A549 (cell line): ENCODE measurements at places on chromosomes 7 and 10. TPM values are rescaled to one million over a fixed set of nuclear protein-coding genes. Genes with fewer than 3 reads are reported as not detected.

PTPN20 gene
- 3.9 to 5.8 TPM (median 5.3 TPM) in 3 replicates for polyA plus RNA-seq

LRRC18 gene
- polyA plus RNA-seq, result not detected in 3 replicates

MLXIPL gene
- 1.8 to 3.8 TPM (median 3.3 TPM) in 3 replicates for polyA plus RNA-seq

PRSS1 gene
- polyA plus RNA-seq, result not detected in 3 replicates

UCMA gene
- polyA plus RNA-seq, result not detected in 3 replicates

HMX3 gene
- not detected in 3 replicates for polyA plus RNA-seq

CCL24 gene
- polyA plus RNA-seq, result not detected in 3 replicates

NRF1 gene
- 11.2 to 11.7 TPM (median 11.5 TPM) in 3 replicates for polyA plus RNA-seq

ACSL5 gene
- 0.07 to 0.15 TPM in 2 of 3 replicates, not detected in the other for polyA plus RNA-seq

A1CF gene
- polyA plus RNA-seq, result 0.13 to 0.25 TPM (median 0.16 TPM) in 3 replicates

CLIP2 gene
- polyA plus RNA-seq, result 9.2 to 17.0 TPM (median 15.5 TPM) in 3 replicates

TACC2 gene
- 66.2 to 83.3 TPM (median 81.8 TPM) in 3 replicates for polyA plus RNA-seq

RET gene
- 0.22 to 0.44 TPM (median 0.41 TPM) in 3 replicates for polyA plus RNA-seq

GPRIN2 gene
- 25.8 to 29.9 TPM (median 28.6 TPM) in 3 replicates for polyA plus RNA-seq

GAD2 gene
- polyA plus RNA-seq, result not detected in 3 replicates

DLX6 gene
- not detected in 3 replicates for polyA plus RNA-seq

TUBAL3 gene
- polyA plus RNA-seq, result 0.34 to 0.37 TPM (median 0.36 TPM) in 3 replicates

RNF148 gene
- not detected in 3 replicates for polyA plus RNA-seq

HTR5A gene
- polyA plus RNA-seq, result not detected in 3 replicates

ANKRD22 gene
- 0.29 to 0.53 TPM (median 0.43 TPM) in 3 replicates for polyA plus RNA-seq

PI4K2A gene
- polyA plus RNA-seq, result 14.1 to 16.6 TPM (median 14.8 TPM) in 3 replicates

DOCK4 gene
- polyA plus RNA-seq, result 12.4 to 15.9 TPM (median 13.7 TPM) in 3 replicates

C10orf90 gene
- 1.7 to 2.2 TPM (median 2.0 TPM) in 3 replicates for polyA plus RNA-seq

DKK1 gene
- polyA plus RNA-seq, result 109 to 122 TPM (median 117 TPM) in 3 replicates

LRRN3 gene
- 0.04 to 0.05 TPM in 2 of 3 replicates, not detected in the other for polyA plus RNA-seq

MYO1G gene
- polyA plus RNA-seq, result 0.04 to 0.12 TPM (median 0.06 TPM) in 3 replicates

GNAI1 gene
- polyA plus RNA-seq, result 37.9 to 46.3 TPM (median 44.8 TPM) in 3 replicates

CALML5 gene
- polyA plus RNA-seq, result not detected in 3 replicates

NKX1-2 gene
- 0.03 to 0.08 TPM (median 0.03 TPM) in 3 replicates for polyA plus RNA-seq

PON1 gene
- polyA plus RNA-seq, result 0.93 to 1.8 TPM (median 1.1 TPM) in 3 replicates

SPDYE2B gene
- not detected in 3 replicates for polyA plus RNA-seq

NPY4R2 gene
- polyA plus RNA-seq, result 31.1 to 37.8 TPM (median 33.1 TPM) in 3 replicates

LIPN gene
- not detected in 3 replicates for polyA plus RNA-seq

GBX1 gene
- not detected in 3 replicates for polyA plus RNA-seq

GIMAP8 gene
- polyA plus RNA-seq, result not detected in 3 replicates

DGKI gene
- polyA plus RNA-seq, result 0.08 to 0.17 TPM (median 0.14 TPM) in 3 replicates

CRYGN gene
- polyA plus RNA-seq, result 0.07 TPM in 1 of 3 replicates, not detected in the others

CLDN15 gene
- polyA plus RNA-seq, result 11.2 to 14.4 TPM (median 12.9 TPM) in 3 replicates

HMX2 gene
- polyA plus RNA-seq, result 0.07 to 0.09 TPM (median 0.08 TPM) in 3 replicates
